ENCODE measurements at places on chromosomes 1 and 21.

DNA sequence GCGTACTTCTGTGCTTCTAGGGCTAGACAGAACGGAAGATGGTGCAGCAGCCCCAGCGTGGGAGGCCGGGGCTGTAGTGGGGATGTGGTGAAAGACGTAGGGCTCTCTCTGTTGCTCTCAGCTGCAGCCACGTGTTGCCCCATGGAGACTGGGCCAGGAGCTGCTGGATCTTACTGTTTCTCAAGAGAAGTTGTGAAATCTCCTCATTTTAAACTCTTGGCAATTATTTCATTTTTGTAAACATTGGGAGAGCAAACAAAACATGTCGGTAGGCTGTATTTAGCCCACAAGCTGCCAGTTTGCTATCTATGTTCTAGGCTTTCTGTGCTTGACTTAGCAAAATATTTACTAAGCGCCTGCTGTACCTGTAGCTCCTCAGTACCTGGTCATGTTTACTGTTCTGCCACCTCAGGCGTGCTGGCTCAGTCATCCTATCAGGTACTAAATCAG, 15.9 kb upstream of the ELOA start:
- no peak for DNase-seq

GRCh38 chr1:58158016-58158415, 388.5 kb downstream of the OMA1 start:
- DNase-seq, result no peak

DNA sequence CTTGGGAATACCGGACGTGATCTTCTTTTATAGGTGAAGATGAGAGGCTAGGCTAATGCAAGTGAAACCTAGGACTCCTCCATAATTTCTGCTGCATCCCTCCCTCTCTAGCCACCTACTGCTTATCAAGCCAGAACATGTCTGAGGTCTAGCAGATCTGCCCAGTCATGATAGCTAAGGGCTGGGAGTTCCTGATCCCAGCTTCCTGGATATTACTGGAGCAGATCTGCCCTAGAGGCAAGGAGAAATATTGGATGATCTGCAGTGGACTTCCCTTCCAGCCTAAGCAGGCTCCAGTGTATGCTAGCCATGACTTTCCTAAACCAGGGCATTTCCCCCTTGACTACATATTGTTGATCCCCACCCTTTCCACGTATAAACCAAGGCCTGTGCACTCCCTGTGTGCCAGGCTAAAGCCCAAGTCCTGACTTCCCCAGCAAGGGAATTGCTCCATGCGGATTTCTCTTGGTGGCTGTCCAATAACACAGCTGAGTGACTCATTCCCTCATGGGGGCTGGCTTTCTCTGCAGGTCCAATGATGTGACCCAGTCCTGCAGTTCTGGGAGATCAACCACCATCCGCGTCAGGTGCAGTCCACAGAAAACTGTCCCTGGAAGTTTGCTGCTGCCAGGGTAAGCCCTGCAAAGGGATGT, 15.5 kb upstream of the SARS1 start:
- no peak for DNase-seq

DNA sequence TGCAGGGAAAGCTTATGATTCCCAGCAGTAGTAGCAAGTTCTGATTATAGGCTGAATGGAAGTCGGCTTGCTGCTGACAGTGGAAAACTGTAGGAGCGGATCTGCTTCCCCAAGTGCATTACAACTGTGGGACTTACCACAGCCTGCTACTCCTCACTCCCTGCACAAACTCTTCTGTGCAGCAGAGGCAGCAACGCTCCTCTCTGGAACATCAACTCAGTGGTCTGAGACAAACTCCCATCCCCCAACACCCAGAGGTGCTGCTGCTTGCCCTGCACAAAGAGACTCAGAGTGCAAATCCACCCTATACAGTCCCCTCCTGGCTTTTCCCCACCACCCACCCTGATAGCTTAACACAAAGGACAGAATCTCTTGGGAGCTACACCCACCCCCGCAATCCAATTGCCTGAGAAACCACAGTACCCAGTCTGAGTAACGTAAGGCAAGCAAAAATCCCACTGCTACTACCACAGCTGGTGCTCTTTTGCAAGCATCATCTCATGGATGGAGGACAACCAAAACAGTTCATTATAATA, 1455.2 kb downstream of the AMY1C start:
- no peak for DNase-seq

DNA sequence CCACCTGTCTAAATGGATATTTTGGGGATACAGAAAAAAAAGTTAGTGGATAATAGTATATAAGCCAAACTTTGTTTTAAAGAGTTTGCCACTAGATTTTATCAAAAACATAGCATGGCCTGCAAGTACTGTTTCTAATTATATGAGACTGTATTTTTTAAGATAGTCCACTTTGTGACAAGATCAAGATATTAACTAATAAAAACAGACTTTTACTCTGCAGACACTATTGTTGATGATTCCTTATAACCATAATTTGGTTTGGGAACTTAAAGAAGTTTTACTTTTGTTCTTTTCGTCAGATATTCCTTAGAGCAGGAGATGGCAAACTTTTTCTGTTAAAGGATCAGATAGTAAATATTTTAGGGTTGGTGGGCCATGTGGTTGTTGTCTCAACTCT, 36.4 kb downstream of the SMG7 start:
- DNase-seq, result no peak

DNA sequence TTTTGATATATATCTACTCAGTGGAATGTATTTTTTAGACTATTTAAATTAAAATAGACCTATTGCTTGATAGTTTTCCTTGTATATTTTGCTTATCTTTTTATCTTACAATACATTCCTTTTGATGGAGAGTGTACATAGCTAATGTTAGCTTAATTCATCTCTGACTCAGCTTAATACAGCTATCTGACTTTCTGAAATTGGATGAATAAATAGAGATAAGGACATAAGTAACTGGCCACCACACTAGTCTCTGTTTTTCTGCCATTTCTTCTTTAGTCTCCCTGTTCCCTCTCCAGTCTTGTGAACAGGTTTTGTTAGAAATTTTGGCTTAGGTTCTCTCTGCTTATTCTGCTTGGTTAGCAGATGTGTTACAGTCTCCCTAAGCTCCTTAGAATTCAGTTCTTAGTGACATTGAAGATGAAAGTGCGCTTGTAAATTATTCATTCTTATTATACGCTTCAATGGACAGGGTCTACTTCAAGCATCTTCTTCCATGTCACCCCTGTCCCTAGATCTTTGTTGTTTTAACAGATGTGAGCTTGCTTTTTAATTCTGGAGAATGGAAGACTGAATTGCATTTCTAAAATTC, 59.6 kb downstream of the XPR1 start:
- DNase-seq, result no peak

GRCh38 chr1:226078374-226078773, 15.9 kb downstream of the H3-3A start:
- DNase-seq, result no peak

DNA sequence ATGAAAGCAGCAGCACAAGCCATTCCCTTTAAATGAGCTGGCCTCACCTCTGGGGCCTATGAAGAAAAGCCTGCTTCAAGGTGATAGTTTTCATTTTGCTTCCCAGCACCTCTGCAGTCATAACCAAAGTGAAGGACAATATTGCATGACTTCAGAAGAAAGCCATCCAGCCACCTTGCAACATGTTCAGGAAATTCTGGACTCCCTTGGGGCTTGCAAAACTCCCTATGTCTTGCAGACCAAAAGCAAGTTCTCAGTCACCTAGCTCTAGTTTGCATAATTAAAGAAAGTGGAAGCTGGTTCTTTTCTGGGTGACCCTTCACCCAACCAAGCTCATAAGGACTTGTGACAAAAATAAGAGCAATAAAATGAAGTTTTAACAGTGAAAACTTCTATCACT, 87.6 kb downstream of the GFI1 start:
- no peak for DNase-seq

DNA sequence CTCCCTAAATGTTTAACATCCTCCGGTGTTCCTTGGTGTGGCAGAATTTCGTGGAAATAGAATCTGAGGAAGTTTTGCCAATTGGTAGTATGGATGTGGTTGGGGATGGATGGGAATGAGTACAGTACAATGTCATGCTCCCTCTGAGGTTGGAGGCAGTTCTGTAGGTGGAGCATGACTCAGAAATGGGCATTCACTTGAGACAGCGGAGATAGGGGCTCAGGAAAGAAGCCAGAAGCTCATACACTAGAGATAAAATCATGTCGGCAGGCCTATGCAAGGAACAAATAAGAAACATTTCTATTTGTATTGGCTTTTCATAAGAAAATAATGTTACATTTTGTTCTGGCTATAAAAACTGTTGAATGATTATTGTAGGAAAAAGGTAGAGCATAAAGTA, 196.0 kb downstream of the URB2 start:
- DNase-seq, result no peak

GRCh38 chr1:41278076-41278475, 36.0 kb upstream of the SCMH1 start:
- DNase-seq, result no peak

DNA sequence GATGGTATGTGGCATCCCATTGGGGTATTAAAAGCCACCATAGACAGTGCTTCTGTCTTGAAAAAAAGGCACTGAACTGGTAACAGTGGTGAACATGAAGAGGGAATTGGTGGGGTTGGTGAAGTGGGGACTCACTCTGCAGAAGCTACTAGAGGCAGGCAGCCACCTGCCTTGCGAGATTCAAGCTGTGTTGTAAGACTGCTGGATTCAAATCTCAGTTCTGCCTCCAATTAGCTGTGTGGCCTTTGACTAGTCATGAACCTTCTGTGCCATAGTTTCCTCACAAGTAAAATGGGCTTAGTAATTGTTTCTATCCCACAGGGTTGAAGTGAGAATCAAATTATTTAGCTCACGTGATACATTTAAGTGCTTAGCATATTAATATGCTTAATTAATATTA, 16.6 kb upstream of the ELOA start:
- DNase-seq, result no peak

DNA sequence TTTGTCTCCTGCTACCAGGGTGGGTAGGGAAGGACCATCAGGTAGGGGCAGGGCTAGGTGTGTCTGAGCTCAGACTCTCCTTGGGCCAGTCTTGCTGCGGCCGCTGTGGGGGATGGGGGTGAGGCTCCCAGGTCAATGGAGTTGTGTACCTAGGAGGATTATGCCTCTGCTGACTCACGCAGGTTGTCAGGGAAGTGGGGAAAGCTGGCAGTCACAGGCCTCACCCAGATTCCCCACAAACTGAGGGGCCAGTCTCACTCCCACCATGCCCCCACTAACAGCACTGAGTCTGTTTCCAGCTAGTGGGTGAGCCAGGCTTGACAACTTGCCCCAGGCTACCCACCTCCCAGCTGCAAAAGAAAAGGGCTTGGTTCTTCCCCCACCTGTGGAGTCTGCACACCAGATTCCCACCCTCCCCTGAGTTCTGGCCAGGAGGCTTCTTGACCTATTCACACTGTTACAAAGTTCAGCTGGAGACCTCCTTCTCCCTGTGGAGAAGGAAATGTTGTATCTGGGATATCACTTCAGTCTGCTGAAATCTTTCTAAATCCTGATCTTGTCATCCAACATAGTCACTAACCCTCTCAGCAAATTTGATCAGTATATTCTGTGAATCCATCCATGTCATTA, 69.2 kb upstream of the GJA8 start:
- DNase-seq, result no peak

DNA sequence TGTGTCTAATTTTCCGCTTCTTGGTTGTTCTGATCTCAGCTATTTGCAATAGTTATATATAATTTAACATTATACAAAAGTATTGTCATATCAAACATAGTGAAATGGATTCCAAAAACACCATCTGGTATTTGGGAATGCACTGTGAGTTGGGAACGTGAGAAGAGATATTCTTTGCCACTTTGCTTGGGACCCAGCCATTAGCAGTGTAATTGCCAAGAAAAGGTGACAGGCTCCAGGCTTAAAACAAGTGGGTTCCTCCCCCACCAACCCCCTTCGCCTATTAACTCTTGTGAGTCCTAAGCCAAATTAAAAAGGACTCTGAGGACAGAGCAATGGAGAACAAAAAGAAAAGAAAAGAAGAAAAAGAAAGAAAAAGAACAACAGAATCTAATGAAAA, 186.7 kb upstream of the NFIA start:
- no peak for DNase-seq

DNA sequence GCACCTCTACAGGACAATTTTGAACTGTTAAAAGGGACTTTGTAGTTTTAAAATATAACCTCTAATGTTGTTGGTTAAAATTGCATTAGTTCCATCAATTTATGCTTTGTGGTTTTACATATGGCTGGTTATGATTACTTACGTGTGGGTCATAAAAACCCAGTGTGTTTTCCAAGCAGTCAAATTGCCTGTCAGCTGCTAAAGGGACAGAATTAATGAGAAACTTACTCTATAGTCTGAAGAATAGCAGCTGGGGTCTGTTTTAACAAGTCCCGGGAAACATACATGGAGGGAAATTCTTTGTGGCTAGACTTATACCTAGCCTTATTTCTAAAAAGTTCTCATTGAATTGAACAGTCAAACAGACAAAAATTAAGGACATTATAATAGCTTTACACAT, 820.9 kb upstream of the ADGRL4 start:
- DNase-seq, result no peak

DNA sequence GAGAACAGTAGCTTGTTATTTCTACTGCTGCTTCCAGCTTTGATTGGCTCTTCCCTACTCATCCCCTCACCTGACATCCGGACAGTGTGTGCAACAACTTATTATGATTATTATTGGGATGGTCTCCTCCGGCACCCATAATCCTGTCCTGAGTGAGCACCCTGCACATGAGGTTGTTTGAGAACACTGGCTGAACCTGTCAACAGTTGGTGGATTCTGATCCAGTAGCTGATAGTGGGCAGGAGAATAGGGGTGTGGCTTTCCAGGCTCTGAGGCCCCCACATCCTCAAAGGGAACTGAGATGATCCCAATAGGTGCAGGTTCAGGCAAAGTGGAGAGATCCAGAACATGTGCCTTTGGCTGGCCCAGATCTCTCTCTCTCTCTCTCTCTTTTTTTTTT, 60.5 kb downstream of the RUNX1 start:
- DNase-seq, result no peak

- DNase-seq, result no peak
These were observed 1.4 kb upstream of the G0S2 start for GRCh38 chr1:209673631-209674417.

DNA sequence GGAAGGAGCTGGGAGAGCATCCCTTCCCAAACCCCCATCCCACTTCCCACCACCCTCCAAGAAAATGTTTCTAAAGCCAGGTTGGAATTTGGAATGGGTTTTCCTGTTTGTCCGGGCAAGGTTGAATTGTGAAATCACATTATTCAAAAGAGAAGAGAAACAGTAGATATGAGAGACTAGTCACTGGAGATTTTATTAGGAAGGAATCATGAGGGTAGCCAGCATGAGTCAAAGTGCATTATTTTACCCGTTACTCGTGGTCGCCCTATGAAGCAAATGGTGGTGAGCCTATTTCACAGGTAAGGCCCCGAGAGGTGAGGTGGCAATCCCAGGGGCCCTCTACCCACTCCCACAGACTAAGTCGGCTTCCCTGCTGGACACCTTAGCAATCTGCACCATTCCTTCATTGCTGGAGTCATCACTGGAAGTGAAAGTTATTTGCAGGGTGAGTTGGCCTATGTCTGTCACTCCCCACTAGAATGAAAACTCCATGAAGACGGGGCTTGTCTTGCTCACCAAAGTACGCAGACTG, 52.8 kb downstream of the TOMM20 start:
- DNase-seq, result no peak

DNA sequence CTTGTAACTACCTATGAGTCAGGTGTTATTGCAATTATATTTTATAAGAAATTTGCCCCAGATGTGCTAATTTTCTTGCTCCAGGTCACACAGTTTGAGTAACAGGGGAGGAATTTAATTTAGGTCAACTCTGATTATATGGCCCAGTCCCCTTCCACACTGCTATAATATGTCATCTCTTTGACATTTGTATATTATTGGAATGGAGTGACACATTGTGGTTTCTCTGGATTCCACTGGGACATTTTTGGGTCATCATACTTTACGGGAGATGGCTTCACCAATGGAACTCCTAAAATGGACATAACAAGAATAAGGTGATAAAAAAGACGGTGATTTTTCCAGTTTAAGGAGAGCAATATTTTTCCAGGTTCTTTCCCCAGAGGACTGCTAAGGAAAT, 191.2 kb downstream of the DISC1 start:
- DNase-seq, result no peak

All from right forelimb (tissue), 1 donor.